ENCODE measurements at places on chromosomes 2 and 18.
A peak's percentile ranks its signal among the peaks of the same experiment; 100 is the strongest.

GRCh38 chr2:213189001-213189899 is 37.8 kb upstream of the IKZF2 start:
- DNase-seq: no peak

DNA sequence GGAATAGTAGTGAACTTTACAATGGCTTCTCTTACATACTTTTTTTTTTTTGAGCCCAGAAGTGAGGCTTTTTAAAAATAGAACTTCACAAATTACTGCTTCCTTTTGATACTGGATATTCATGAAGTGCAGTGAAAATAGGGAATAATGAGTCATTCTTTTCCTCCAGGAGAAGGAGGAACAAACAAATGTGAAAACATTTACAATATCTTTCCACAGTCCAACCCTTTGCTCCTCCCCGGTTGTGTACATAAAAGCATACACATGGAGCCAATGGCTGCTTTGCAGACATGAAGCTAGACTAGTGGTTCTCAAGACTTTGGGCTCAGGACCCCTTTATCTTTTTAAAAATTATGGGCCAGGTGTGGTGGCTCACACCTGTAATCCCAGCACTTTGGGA is 266.9 kb downstream of the GBX2 start:
- DNase-seq: no peak

DNA sequence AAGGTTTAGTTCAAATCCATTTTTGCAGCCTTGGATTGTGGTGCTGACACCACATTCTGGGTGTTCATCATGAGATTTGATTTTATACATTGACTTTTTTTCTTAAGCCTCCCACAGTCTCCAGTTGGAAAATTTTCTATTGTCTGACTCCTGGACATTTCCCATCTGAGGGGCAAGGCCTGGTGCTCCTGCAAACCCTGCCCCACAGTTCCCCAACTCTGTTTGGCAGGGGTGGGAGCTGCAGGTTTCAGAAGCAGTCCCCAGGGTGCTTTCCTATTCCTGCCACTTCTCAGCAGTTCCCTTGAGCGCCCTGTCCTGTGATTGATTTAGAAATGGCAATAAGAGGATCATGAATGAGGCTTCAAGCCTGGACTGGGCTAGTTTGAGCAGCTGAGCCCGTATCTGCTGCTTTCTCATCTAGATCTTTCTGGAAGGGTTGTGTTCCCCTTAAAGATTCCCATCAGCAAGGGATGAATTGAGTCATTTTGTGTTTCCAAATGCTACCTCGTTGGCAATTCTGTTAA is 77.0 kb downstream of the CIB4 start:
- no peak for DNase-seq

DNA sequence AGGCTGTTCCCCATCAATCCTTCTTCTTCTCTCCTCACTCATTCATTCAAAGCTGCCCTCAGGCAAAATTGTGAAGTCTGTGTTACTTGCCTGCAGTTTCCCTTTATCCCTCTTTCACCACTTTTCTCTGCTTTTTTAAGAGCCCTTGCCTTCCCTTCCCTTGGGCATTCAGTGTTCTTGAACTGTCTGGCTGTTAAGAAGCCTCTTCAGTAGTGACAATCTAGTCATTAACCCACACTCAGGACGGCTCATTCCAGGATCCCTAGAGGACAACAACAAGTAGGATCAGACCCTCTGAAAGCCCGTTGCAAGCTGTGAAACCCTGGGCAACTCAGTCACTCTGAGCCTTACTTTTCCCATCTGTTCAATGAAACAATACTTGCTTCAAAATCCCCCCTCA is 615.7 kb downstream of the EPHA4 start:
- no peak for DNase-seq

GRCh38 chr2:181105562-181105961 is 125.2 kb downstream of the UBE2E3 start:
- DNase-seq: no peak

DNA sequence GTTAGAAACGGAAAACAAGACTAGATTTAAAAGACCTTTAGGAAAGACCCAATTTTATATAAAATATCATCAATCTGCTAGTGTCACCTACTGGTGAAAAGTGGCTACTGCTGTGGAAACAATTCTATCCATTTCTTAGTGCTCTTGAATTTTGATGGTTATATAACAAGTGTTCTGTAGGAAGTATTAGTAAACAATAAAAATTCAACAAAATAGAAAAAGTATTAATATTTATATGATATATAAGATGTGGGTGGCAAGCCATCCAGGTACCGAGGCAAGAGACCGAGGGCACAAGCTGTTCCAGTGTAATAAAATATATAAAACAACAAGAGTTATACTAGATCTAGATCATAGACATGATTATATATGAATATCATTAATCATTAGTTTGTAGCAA is 6.2 kb upstream of the TMEM87B start:
- DNase-seq: no peak

- DNase-seq: no peak
Measured at GRCh38 chr2:113117541-113118262, 9.7 kb upstream of the IL1RN start.

DNA sequence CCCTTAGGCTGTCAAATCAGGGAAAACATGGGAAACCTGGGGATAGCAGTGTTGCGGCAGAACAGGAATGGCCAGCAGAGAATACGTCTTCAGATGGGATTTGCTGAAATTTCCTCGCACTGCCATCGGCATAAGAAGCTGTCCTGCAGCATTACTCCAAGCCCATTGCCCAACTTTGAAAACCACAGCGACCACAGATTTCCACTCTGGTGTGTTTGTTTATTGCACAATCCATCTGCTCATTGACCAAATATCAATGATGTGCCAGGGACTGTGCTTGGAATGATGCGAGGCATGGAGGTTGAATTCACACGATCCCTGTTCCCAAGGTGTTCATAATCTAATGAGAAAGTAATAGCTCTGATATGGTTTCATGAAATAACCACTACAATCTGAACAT is 383.3 kb upstream of the MYT1L start:
- DNase-seq: no peak

DNA sequence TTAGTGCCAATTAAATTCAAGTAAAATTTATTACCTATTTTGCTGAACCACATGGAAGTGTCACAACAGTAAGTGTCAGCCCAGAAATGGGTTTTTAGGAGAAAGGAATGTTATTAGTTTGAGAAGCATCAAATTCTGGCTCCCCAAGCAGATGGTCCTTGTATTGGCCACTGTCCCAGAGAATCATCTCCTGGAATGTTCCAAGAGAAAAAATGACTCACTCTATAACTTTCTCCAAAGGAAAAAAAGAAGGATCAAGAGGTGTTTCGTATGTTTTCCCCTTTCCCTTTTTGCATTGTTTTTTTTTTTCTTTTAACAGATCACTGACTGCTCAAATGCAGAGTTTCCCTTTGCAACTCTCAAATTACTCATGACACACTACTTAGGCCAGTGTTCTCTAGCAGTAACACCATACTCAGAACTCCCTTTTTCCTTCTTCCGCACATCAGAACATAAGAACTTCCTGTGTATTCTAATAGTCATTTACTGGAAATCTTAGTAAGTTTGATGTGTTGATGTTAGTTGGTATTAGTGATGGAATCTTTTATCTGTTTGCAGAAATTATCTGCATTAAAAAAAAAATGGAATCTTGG is 390.3 kb downstream of the GPD2 start:
- no peak for DNase-seq

GRCh38 chr2:219857751-219858150 is 230.3 kb downstream of the SLC4A3 start:
- DNase-seq: no peak

DNA sequence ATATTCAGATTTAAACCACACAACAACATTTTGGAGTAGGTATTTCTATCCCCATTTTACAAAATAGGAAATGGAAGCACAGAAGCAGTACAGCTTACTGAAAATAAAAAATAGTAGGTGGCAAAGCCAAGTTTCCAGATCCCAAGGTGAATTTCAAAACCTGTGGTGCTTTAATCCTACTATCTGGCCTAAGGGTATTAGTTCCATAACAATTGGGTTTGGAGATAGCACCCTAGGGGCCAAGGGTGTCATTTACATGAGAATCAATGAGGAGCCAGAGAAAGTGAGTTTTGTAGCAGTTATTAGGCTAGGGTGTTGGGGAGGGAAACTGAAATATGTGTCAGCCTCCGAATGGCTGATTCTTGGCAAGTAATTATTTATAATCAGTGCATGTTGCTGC is 24.9 kb downstream of the OSBPL6 start:
- DNase-seq: no peak

DNA sequence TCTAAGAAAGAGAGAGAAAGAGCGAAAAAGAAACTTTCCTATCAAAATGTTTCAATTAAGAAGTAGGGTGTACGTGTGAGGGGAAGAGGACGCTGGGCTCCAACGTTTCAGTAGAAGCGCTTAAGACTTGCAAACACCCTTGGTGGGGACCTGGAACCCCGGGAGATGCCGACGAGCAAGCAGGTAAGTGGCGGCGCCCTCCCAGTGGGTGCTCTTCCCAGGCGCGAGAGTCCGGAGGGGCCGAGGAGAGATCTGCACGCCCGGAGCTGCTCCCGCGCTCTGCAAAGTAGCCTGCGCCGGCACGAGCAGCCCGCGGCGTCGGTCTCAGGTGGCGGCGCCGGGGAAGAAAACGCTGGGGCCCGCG is 678 bp upstream of the OTX1 start:
- peak; percentile 71 for DNase-seq

- no peak for DNase-seq
Measured at GRCh38 chr2:172397148-172397834, 30.1 kb upstream of the ITGA6 start.

- no peak for DNase-seq
Measured at GRCh38 chr18:46920653-46921052, 3.3 kb downstream of the KATNAL2 start.

- DNase-seq: peak; percentile 17
Measured at GRCh38 chr2:211455216-211455841, 898.9 kb downstream of the CPS1 start.

GRCh38 chr18:27863780-27864430 is 313.0 kb downstream of the CDH2 start:
- no peak for DNase-seq

GRCh38 chr2:60831921-60832320 is 49.5 kb upstream of the REL start:
- DNase-seq: no peak

DNA sequence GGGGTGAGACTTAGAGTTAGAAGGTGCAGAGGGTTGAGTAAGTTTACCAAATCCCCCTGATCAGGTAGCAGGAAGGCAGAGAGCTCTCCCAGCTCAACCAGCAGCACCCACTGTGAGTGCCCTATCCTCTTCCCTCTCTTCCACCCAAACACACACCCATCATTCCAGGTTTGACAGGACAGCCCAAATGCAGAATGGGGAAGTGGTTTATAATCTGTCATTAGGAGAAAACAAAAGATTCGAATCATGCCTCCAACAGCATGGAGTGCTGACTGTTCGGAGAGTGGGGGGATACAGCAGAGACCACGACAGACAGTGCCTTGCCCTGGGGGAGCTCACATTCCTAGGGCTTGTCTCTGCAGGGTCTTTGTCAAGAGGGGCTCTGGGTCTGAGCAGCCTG is 11.7 kb downstream of the CXCR2 start:
- no peak for DNase-seq

DNA sequence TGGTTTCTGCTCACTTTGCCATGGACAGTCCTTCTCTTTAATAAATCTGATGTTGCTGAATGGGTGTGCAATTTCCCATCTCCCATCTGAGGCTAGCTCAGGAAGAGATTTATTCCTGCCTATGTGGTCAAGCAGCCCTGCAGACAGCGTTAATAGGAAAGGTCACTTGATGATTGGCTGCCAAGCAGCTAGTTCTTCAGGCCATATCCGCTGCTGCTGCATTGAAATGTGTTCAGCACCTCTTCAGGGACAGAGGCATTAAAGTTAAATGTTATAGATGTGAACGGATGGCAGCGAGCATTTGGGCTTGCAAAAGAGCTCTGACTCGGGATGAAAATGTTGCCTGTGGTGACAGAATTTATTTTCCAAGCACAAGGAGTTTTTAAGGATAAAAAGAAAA is 474.2 kb downstream of the PIK3C3 start:
- no peak for DNase-seq

DNA sequence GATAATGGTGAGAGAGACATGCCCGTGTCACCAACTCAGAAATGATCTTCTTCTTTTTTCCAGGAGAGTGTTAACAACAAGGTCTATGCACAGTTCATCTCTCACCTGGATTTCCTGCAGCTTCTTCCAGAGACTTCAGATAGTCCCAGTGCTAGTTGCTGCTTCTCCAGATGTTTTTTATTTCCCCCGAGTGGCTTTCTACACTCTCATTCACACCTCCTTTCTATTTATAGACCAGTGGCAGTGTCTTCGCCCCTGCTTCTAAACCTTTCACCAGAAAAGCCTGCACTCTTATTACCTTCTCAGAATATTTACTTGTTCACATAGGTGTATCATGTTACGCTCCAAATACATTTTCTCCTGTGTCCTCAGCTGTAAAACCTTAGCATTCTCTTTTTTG is 558.8 kb upstream of the CHAC2 start:
- no peak for DNase-seq

GRCh38 chr2:157319795-157320194 is 5.8 kb downstream of the ERMN start:
- DNase-seq: no peak

- no peak for DNase-seq
Measured at GRCh38 chr2:216951171-216951570, 91.3 kb upstream of the TNP1 start.

- DNase-seq: no peak
Measured at GRCh38 chr2:238294046-238294392, 5.6 kb upstream of the PER2 start.

DNA sequence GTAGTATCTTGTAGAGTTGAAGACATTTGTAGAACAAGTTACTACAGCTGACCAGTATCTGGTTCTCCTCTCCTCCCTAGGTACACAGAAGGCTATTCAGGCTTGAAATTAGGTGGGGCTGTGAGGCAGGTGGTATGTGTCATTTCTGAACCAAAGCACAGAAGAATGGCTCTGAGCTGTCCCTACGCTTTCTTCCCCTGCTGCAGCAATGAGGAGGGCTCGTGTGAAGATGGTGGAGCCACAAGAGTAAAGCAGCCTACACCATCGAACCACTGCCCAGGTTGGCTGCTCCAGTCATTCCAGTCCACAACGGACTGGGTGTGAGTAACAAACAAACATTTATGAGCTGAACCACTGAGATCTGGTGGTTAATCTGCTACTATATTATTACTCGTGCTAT is 148.9 kb downstream of the DTNB start:
- no peak for DNase-seq

DNA sequence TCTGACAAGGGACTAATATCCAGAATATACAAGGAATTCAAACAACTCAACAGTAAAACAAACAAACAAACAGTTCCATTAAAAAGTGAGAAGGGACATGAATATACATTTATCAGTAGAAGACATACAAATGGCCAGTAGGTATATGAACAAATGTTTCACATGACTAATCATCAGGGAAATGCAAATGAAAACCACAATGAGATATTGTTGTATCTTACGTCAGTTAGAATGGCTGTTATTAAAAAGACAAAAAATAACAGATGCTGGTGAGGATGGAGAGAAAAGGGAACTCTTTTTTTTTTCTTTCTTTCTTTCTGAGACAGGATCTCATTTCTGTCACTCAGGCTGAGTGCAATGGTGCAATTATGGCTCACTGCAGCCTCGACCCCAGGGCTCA is 175.5 kb downstream of the CAMKMT start:
- no peak for DNase-seq

- no peak for DNase-seq
Measured at GRCh38 chr2:201484805-201485204, 33.3 kb downstream of the STRADB start.

GRCh38 chr2:10042301-10043161 is 819 bp upstream of the KLF11 start:
- no peak for DNase-seq
